CD4-positive, alpha-beta memory T cell (primary cell): ENCODE measurements at places on chromosomes 6 and 20. TPM values are rescaled to one million over a fixed set of nuclear protein-coding genes. Genes with fewer than 3 reads are reported as not detected.

GRCh38 chr6:44271406-44271723 is 1.1 kb downstream of the TMEM151B start:
- H3K4me3 ChIP-seq, result no peak overlapping the region
- DNase-seq, result no peak
- peaks cover 33% of the 10 kb centered on the region for H3K27me3 ChIP-seq
- no peak overlapping the region for H3K27ac ChIP-seq
- H3K4me1 ChIP-seq, result peaks cover 7% of the 10 kb centered on the region

Gene OOEP
- not detected for total RNA-seq

- peaks cover 35% of the 10 kb centered on the region for H3K4me1 ChIP-seq
- peak overlapping the region; percentile 89 for H3K27ac ChIP-seq
- H3K36me3 ChIP-seq, result no peaks in the 10 kb centered on the region
- DNase-seq, result no peak
These were observed 1.7 kb downstream of the NUDT3 start for GRCh38 chr6:34390531-34391472.

DNA sequence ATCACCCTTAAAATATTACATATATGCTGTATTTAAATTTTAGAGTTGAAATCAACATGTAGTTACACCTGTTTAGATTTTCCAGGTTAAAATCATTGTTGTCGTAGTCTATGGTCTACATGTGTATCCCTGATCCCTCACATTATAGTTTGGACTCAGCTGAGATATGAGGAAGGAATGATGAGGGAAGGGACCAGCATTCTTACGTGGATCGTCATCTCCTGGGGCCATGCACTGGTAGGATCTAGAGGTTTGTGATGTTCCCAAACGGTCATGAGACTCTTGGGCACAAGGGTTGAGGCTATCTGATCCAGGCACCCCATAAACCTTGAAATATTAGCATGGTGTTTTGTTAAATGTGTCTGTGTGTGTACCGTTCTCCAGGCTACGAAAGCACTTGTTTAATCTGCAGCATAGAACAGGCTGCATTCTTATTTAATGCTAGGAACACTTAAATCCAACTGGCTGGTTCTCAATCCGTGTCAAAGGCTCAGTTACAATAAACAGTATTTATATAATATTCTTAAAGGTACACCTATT is 55.4 kb downstream of the IPCEF1 start:
- H3K4me3 ChIP-seq, result no peak overlapping the region
- H3K27me3 ChIP-seq, result no peaks in the 10 kb centered on the region
- H3K4me1 ChIP-seq, result peaks cover 8% of the 10 kb centered on the region
- DNase-seq, result no peak

Gene ELOVL4
- total RNA-seq, result 3.0 TPM

DNA sequence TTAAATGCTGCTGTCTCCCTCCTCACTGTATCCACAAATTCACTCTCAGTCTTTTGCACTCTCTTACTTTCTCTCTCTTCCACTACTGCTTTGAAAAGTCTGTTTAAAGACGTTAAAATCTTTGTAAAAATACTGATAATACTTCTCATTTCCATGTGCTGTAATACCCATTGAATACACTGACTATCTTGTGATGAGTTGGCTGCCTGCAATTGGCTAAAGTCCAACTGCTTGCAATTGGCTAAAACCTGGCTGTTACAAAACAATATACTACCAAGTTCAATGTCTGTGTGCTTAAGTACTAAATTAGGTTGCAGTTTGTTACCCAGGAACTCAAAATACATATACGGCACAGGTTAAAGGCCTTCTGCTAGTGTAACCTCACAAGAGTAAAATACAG is 264.8 kb downstream of the THBS2 start:
- H3K27ac ChIP-seq, result no peak overlapping the region
- H3K4me3 ChIP-seq, result no peak overlapping the region

DNA sequence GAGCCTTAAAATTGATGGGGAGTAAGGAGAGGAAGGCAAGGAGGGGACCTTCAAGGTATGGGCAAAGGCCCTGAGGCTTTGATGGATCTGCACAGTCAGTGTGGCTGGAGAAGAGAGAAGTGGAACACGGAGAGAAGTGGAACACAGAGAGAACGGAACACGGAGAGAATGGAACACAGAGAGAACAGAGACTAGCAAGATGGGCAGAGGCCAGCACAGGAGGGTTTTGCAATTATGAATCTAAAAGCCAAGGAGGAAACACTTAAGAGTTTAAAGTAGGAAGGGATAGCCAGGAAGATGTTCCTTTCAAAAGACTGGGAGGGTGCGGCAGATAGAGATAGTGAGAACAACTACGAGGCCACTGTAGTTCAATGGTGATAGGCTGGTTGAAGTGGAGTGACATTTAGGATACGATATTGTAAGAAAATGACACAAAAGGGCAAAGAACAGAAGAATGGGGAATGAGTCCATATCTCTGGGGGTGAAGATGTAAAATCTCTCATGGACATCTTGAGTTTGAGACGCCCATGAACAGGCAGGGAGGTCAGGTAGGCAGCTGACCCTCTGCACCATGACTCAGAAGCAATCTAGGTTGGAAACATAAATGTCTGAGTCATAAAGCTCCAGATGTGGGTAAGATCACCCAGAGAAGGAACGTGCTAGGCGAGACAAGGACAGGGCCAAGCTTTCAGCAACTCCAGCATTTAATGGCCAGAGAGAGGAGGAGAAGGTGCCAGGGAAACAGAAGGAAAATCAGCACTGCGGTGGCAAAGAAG is 25.4 kb downstream of the ZMYND8 start:
- no peak overlapping the region for H3K27ac ChIP-seq
- no peaks in the 10 kb centered on the region for H3K27me3 ChIP-seq
- no peak for DNase-seq
- H3K36me3 ChIP-seq, result peaks cover 13% of the 10 kb centered on the region
- H3K4me1 ChIP-seq, result peaks cover 35% of the 10 kb centered on the region

Gene VSX1
- not detected for total RNA-seq

DNA sequence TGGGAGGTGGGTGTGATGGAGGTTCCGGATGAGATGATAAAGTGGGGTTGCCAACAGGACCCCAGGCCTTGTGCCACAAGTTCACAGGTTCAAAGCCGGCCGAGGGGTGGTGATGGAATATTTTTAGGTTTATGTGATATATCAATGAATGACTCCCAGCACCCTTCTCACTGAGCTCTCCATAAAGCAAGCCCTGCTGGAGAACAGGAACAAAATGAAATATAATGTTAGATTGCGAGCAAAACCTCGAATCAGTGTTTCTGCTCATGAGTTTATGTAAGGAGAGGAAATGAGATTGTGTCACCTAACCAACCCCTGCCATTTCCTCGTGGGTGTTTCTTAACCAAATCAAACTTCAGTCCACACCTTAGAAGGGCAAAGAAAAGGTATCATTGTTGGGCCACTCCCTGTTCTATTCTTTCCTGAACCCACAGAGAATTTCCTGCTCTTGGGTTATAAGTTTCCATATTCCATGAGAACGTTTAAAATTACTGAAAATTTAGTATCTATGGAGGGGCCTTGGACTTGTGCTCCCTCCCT is 192.2 kb upstream of the EXOC2 start:
- H3K4me1 ChIP-seq, result peaks cover 7% of the 10 kb centered on the region
- no peaks in the 10 kb centered on the region for H3K36me3 ChIP-seq
- no peak overlapping the region for H3K27ac ChIP-seq
- H3K4me3 ChIP-seq, result no peak overlapping the region

- H3K27me3 ChIP-seq, result no peaks in the 10 kb centered on the region
- H3K4me1 ChIP-seq, result no peaks in the 10 kb centered on the region
- H3K36me3 ChIP-seq, result no peaks in the 10 kb centered on the region
- H3K27ac ChIP-seq, result no peak overlapping the region
These were observed 50.5 kb downstream of the FHL5 start for GRCh38 chr6:96613291-96613999.

DNA sequence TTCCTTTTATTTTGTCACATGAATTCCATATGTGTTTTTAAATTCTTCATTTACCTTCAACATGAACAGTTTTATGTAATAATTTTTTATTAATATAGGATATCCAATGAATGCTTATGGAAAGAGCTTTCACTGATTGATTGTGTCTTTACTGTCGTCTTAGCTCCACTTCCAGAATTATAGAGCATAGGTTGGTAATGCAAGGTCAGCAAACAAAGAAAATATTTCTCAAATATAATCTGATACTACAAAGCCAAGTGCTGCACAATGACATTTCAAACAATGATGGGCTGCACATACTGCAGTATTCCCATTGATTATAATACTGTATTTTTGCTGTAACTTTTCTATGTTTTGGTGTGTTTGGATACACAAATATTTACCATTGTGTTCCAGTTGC is 275.7 kb upstream of the RSPO3 start:
- H3K27me3 ChIP-seq, result no peaks in the 10 kb centered on the region
- H3K36me3 ChIP-seq, result no peaks in the 10 kb centered on the region
- no peak for DNase-seq
- no peaks in the 10 kb centered on the region for H3K4me1 ChIP-seq

Gene SLC4A11
- 0.83 TPM for total RNA-seq

- no peak overlapping the region for H3K4me3 ChIP-seq
- no peak for DNase-seq
- H3K27me3 ChIP-seq, result no peaks in the 10 kb centered on the region
- H3K27ac ChIP-seq, result no peak overlapping the region
- H3K36me3 ChIP-seq, result no peaks in the 10 kb centered on the region
- no peaks in the 10 kb centered on the region for H3K4me1 ChIP-seq
These were observed 85.7 kb downstream of the TMEM170B start for GRCh38 chr6:11623272-11623671.

Gene NKX2-2
- not detected for total RNA-seq

DNA sequence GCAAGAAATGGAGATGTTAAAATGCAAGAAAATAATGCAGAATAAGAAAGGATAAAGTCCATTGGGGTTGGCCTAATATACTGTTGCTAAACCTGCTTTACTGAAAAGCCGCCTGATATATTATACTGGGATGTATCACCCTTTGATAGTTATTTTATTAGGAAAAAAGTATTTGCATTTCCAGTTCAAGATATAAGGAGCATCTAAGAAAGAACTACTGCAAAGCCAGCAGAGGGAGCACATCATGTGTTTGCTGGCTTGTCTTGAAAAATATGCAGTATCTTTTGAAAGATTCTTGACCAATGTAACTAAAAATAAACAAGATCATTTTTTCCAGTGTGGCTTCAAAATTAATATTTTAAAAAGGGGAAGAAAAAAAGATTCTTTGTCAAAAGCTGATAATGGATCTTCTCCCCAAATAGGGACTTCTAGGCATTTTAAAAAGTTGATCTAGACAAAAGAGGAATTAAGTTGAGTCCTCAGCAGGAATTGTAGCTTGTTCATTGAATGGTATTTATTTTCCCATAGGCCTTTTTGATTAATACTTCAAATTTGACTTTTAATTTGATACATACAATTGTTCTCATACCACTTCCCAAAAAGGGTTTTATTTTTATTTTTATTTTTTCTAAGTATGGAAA is 214.9 kb downstream of the ZFAND3 start:
- no peaks in the 10 kb centered on the region for H3K36me3 ChIP-seq
- no peak overlapping the region for H3K4me3 ChIP-seq
- no peaks in the 10 kb centered on the region for H3K27me3 ChIP-seq
- H3K4me1 ChIP-seq, result peaks cover 23% of the 10 kb centered on the region
- no peak for DNase-seq

Gene HSPA12B
- total RNA-seq, result not detected

DNA sequence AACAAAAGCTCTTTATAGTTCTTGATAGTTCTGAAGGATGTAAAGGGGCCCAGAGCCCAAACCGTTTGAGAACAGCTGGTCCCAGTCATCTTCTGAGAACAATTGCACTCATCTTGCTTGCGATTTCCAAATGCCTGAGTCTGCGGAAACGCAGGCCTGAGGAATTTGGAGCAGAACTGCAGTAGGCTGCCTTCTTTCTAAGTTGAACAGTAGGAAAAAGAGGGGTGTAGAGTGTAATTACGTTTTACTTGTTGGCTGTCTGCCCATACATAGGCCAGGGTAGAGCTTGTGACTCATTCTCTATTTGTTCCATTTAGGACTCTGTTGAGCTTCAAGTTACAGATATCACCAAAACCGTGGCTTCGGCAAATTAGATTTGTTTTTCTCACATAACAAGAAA is 42.0 kb upstream of the KIF16B start:
- no peaks in the 10 kb centered on the region for H3K4me1 ChIP-seq
- no peak overlapping the region for H3K27ac ChIP-seq
- no peaks in the 10 kb centered on the region for H3K27me3 ChIP-seq
- no peaks in the 10 kb centered on the region for H3K36me3 ChIP-seq

GRCh38 chr6:169427856-169428255 is 174.2 kb upstream of the THBS2 start:
- H3K4me1 ChIP-seq, result no peaks in the 10 kb centered on the region
- H3K27me3 ChIP-seq, result no peaks in the 10 kb centered on the region
- no peaks in the 10 kb centered on the region for H3K36me3 ChIP-seq
- H3K4me3 ChIP-seq, result no peak overlapping the region
- no peak overlapping the region for H3K27ac ChIP-seq
- DNase-seq, result no peak

DNA sequence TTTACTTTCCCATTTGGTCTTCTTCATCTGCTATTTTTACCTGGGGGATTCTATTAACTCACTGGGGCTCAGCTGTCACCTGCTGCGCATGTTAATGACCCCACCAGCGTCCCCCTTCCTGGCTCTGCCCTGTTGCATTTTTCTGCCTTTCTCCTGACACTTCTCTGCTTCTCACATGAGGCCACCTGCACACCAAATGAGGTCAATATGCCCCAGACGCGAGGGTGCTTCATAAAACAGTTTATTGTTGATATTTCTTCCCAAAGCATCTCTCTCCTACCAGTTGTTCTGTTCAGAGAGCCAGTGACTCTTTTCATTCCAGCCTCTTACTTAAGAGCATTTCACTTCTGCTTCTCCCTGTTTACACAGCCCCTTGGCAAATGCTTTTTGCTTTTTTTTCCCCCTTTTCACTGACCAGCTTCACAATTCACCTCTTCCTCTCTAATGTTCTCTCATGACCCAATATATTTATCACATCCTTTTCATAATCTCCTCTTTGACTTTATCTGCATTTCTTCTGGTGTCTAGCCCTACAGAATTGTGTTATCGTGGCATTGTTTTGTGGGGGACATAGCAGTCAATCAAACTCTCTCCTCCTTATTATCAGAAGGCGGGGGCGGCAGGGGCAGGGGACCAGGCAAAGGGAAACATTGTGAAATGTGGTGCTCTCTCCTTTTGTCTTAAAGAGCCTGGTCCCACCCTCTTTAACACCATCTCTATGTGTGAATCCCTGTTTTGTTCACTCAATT is 545.8 kb upstream of the CITED2 start:
- no peak overlapping the region for H3K4me3 ChIP-seq
- DNase-seq, result no peak
- no peaks in the 10 kb centered on the region for H3K36me3 ChIP-seq
- H3K27ac ChIP-seq, result no peak overlapping the region
- no peaks in the 10 kb centered on the region for H3K4me1 ChIP-seq

- H3K4me1 ChIP-seq, result no peaks in the 10 kb centered on the region
- no peak overlapping the region for H3K27ac ChIP-seq
- no peak for DNase-seq
- no peak overlapping the region for H3K4me3 ChIP-seq
These were observed 251.6 kb downstream of the ERMARD start for GRCh38 chr6:170003027-170003426.

DNA sequence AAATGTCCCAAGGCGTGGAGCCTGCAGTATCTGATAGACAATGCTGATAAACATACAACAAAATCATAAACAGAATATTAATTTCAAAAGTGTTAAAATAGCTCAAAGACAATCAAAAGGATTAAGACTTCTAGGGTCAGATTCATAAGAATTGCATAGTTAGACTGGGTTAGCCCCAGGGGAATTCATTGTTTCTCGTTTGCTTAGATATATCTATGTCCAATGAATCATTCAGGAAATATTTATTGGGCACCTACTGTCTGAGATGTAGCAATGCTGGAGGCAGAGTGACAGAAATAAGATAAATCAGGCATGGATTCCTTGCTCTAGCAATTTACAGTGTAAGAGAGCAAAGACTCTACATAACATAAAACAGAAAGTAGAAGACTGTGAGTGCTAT is 124.4 kb upstream of the PRL start:
- no peak overlapping the region for H3K27ac ChIP-seq
- no peak overlapping the region for H3K4me3 ChIP-seq
- no peaks in the 10 kb centered on the region for H3K4me1 ChIP-seq
